ENCODE measurements at places on chromosomes 12 and 14. TPM values are rescaled to one million over a fixed set of nuclear protein-coding genes. Genes with fewer than 3 reads are reported as not detected.

- no peak for DNase-seq
- no peaks in the 10 kb centered on the region for H3K27me3 ChIP-seq
- H3K27ac ChIP-seq, result no peak overlapping the region
These were observed 141.2 kb downstream of the PPFIA2 start for GRCh38 chr12:81617915-81618314.

DNA sequence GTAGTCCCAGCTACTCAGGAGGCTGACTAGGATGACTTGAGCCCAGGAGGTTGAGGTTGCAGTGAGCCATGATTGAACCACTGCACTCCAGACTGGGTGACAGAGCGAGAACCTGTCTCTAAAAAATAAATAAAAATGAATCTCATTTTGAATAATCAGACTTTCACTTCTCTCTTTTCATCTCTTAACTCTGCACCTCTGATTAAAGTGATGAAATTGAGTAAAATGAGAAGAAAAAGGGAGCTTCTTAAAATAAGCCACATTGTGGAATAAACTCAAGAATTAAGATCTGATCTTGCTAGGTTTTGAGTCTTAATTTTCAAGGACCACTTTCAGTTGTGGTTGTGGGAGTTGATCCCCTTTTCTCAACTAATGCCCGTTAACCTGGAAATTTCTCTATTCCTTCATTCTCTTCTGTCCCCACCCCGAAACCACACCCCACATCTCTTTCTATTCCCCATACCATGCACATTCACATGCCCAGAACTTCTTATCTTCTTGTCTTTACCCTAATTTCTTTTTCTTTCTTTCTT lies 70.9 kb upstream of the ETV6 start:
- H3K4me1 ChIP-seq, result peaks cover 4% of the 10 kb centered on the region
- no peak overlapping the region for H3K27ac ChIP-seq
- no peak overlapping the region for H3K4me3 ChIP-seq
- no peaks in the 10 kb centered on the region for H3K27me3 ChIP-seq
- H3K36me3 ChIP-seq, result no peaks in the 10 kb centered on the region

DNA sequence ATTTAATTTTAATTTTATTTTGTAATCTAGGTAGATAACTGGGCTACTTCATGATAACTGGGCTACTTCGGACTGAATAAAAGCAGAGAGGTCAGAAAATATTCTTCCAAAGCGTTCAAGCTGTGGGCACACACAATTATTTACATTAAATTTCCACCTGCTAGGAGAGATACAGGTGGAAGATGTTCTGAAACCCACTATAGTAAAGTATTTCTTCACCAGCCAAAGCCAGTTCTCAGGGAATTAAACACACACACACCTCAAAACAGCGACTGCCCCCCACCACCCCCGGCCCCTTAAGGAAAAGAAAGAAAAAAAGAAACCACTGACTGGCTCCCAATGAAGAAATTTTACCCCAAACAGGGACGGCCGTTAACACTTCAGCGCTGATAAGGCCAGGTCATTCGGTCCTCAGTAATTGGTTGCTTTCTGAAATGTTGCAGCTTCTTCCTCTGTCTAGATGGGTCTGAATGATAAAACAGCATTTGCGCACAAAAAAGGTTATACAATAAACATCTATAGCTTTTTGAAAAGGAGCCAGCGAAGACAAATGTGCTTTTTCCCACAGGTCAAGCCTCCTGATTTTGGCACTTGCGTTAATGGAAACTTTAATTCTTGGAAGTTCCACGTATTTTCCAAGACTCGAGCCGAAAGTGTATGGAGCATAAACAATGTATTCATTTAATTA lies 771 bp upstream of the KCNJ8 start:
- H3K27me3 ChIP-seq, result no peaks in the 10 kb centered on the region
- peak overlapping the region; percentile 73 for H3K4me3 ChIP-seq
- H3K27ac ChIP-seq, result peak overlapping the region; percentile 71
- no peak for DNase-seq
- H3K36me3 ChIP-seq, result no peaks in the 10 kb centered on the region

DNA sequence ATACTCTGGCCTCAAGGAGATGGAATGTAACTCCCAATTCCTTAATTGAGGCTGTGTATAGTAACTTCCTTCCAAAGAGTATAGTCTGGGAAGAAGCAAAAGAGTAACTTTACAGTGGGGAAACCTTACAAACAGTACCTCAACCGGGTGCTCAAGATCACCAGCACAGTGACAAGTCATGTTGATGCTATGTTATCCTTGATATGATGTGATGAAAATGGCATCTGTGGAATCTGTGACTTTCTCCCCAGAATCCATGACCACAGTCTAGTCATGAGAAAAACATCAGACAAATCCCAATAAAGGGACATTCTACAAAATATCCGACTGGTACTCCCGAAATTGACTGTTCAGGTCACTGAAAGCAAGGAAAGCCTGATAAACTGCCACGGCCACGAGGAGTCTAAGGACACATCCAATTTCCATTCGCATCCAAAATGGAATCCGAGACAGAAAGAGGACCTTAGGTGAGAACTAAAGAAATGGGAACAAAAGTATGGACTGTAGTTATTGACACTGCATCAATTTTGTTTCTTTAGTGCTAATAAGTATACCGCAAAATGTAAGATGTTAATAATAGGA lies 97.3 kb upstream of the FRMD6 start:
- H3K4me1 ChIP-seq, result no peaks in the 10 kb centered on the region
- DNase-seq, result no peak
- H3K27me3 ChIP-seq, result no peaks in the 10 kb centered on the region
- no peak overlapping the region for H3K27ac ChIP-seq

DNA sequence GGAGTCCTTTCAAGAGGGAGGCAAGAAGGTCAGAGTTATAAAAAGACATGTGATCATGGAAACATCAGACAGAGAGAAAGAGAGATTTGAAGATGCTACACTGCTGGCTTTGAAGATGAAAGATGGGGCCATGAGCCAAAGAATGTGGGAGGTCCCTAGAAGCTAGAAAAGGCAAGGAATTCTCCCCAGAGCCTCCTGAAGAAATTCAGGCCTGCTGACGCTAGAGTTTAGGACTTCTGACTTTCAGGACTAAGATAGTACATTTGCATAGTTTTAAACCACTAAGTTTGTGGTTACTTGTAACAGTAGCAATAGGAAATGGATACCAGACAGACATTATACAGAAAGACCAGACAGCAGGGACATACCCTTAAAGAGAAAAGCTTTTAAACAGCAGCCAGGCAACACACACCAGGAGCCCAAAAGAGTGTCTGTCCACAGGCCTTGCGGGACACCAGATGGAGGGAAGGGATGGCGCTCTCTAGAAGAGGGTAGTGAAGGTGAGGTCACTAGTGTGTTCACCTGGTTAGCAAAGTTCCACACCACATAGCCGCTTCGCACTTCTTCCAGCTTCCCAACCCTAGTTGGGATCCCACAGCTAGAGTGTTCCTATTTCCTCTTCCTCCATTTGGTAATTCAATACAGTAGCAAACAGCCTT lies 29.7 kb upstream of the CEBPE start:
- H3K36me3 ChIP-seq, result no peaks in the 10 kb centered on the region
- DNase-seq, result no peak
- H3K4me3 ChIP-seq, result no peak overlapping the region
- peaks cover 7% of the 10 kb centered on the region for H3K4me1 ChIP-seq
- H3K27ac ChIP-seq, result no peak overlapping the region
- no peaks in the 10 kb centered on the region for H3K27me3 ChIP-seq

- H3K4me1 ChIP-seq, result no peaks in the 10 kb centered on the region
- no peak overlapping the region for H3K27ac ChIP-seq
- H3K36me3 ChIP-seq, result no peaks in the 10 kb centered on the region
- DNase-seq, result no peak
These were observed 27.3 kb upstream of the SPTSSA start for GRCh38 chr14:34489324-34489723.

GRCh38 chr12:5923043-5923605 lies 21.9 kb downstream of the ANO2 start:
- no peak overlapping the region for H3K27ac ChIP-seq
- H3K4me3 ChIP-seq, result no peak overlapping the region
- H3K27me3 ChIP-seq, result no peaks in the 10 kb centered on the region
- no peaks in the 10 kb centered on the region for H3K36me3 ChIP-seq
- DNase-seq, result no peak

DNA sequence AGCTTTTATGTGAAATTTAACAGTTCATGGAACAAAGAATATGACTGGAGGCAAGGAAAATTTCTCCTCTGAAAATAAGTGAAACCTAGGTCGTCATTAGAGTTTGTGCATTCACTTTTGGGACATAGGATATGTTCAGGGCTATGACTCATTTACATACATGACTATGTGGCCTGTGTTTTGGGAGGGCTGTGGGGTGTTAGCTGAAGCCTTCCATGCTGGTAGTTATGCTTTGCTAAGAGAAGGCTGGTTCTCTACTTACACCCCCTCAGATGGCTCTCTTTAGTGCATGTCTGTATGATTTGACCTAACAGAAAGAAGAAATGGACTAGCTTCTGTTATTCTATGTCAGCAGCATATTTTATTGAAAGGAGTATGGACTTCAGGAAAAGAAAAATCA lies 416.5 kb upstream of the GARIN6 start:
- H3K4me1 ChIP-seq, result no peaks in the 10 kb centered on the region
- no peaks in the 10 kb centered on the region for H3K27me3 ChIP-seq
- DNase-seq, result no peak
- no peaks in the 10 kb centered on the region for H3K36me3 ChIP-seq
- H3K27ac ChIP-seq, result no peak overlapping the region

DNA sequence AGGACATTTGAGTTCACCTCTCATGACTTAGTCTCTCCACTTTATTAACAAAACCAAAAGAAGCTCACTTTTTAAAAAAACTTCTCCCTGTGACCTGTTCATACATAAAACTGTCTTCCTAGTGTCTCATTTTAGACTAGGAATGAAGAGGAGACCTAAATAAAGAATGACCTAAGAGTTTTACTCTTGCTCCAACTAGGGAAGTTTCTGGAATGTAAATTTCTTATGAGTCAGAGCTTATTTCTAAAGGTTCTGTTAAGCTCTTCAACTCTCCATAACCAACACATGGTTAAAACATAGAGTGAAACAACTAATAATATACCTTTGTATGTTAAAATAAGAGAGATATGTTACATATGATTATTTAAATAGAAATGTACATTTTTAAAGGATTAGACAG lies 369.8 kb downstream of the EMP1 start:
- no peaks in the 10 kb centered on the region for H3K36me3 ChIP-seq
- H3K4me3 ChIP-seq, result no peak overlapping the region
- H3K4me1 ChIP-seq, result no peaks in the 10 kb centered on the region
- no peak for DNase-seq
- no peaks in the 10 kb centered on the region for H3K27me3 ChIP-seq

- no peaks in the 10 kb centered on the region for H3K27me3 ChIP-seq
- H3K4me1 ChIP-seq, result peaks cover 33% of the 10 kb centered on the region
- H3K4me3 ChIP-seq, result no peak overlapping the region
These were observed 6.3 kb downstream of the SCNN1A start for GRCh38 chr12:6368906-6369525.

DNA sequence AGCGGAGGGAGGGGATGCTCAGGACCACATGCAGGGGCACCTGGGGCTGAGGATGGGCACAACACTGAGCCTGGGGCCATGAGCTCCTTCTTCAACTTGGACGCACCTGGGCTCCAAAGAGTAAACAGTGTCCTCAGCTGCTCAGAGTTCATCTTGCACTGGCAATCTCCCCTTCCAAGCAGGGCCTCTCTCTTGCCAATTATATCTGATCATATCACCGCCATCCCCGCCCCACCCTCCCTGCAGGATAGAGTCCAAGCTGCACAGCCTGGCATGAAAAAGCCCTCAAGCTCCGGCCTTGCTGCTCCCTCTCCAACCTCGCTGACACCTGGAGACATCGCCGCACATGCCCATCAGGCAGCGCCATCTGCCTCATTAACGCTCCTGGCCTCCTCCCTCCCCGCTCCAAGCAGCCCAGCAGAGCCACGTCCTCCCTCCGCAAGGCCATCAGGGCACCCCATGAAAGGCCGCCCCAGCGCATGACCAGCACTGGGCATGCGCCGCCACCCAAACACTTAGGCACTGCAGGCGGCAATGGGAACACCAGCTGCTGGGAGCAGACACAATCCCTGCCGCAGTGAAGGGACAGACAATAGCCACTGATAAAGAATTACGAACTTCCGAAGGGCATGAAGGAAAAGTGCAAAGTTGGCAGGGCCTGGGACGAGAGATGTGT lies 88.8 kb downstream of the CHGA start:
- no peak overlapping the region for H3K4me3 ChIP-seq
- H3K27ac ChIP-seq, result peak overlapping the region; percentile 31
- peaks cover 31% of the 10 kb centered on the region for H3K4me1 ChIP-seq
- no peaks in the 10 kb centered on the region for H3K27me3 ChIP-seq

GRCh38 chr12:98595243-98595988 lies 1.9 kb downstream of the SLC25A3 start:
- H3K36me3 ChIP-seq, result no peaks in the 10 kb centered on the region
- DNase-seq, result no peak
- H3K4me1 ChIP-seq, result peaks cover 26% of the 10 kb centered on the region
- H3K4me3 ChIP-seq, result peak overlapping the region; percentile 96
- H3K27me3 ChIP-seq, result no peaks in the 10 kb centered on the region

DNA sequence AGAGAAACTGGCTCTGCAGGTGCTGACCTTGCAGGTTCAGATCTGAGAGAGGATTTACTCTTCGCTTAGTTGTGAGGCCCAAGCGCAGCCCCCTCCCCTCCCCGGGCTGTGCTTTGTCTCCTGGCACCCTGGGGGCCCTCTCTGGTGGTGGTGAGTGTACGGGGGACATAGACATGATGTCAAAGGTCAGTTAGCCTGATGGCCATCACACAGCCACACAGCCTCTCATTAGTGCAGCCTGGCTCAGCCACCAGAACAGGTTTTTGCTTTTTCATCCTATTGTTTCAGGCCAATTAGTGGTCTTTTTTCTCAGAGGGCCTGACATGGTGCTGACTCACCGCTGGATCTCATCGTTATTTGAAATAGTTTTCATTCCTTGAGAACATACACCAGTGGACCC lies 437.9 kb downstream of the AACS start:
- H3K36me3 ChIP-seq, result no peaks in the 10 kb centered on the region
- no peaks in the 10 kb centered on the region for H3K27me3 ChIP-seq
- H3K4me1 ChIP-seq, result no peaks in the 10 kb centered on the region
- H3K4me3 ChIP-seq, result no peak overlapping the region
- DNase-seq, result no peak
- H3K27ac ChIP-seq, result no peak overlapping the region

DNA sequence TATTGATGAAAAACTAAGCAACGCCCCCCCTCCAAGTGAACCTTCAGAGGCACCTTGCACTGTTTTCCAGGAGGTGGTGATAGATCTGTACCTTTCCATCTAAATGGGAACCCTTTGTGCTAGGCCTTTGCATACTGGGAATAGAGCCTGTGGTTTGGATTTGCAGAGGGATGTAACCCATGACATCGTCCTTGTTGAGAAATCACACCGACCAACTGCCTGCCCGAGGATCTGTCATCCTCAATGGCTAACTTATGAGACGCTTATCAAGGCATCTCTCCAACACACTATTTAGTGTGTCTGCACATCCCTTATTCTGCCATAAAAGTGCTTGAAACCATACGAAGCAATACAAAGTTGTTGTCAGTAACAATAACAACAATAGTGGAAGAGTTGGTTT lies 22.9 kb downstream of the NTN4 start:
- no peak overlapping the region for H3K4me3 ChIP-seq
- peaks cover 24% of the 10 kb centered on the region for H3K4me1 ChIP-seq
- DNase-seq, result no peak
- no peaks in the 10 kb centered on the region for H3K27me3 ChIP-seq
- H3K36me3 ChIP-seq, result no peaks in the 10 kb centered on the region
- H3K27ac ChIP-seq, result no peak overlapping the region

GRCh38 chr14:99427632-99428300 lies 52.9 kb downstream of the SETD3 start:
- no peak overlapping the region for H3K4me3 ChIP-seq
- H3K4me1 ChIP-seq, result peaks cover 4% of the 10 kb centered on the region

Gene SNW1
- 55.1 TPM for total RNA-seq

Gene ADIPOR2
- total RNA-seq, result 79.7 TPM

Gene PRH2
- not detected for total RNA-seq

Gene IQSEC3
- total RNA-seq, result 0.75 TPM

Gene PPP4R4
- 0.57 TPM for total RNA-seq

Gene RNASE2
- total RNA-seq, result not detected

Gene SEL1L
- 53.4 TPM for total RNA-seq
